ENCODE measurements at places on chromosomes 11 and 22.
A peak's percentile ranks its signal among the peaks of the same experiment; 100 is the strongest.

DNA sequence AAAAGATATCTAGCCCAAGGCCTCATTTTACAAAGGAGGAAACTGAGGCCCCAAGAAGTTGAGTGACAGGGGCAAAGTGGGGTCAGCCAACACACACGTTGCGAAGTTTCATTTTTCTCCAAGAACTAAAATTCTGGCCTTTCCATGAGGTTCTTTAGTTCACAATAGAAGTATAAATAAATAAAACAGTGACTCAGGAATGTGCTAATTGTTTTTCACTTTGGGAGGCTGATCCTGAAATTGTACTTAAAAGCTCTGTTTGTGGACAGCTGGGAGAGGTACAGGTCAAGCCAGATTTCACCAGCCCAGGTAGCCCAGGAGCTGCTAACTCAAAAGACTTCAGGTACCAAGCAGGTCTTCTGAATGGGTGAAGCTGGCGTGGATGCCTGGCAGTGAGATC is 105.2 kb downstream of the TRAF6 start:
- DNase-seq, result no peak

DNA sequence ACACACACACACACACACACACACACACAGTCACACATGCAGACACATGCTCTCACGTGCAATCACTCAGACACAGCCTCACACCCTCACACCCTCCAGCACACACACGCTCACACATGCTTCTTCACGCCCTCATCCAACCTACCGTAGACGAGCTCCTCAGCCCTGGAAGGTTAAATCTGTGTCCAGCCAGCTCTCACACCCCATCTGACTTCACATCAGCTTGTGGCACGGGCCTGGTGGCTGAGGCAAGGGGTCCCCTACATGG is 1.3 kb upstream of the SCUBE1 start:
- no peak for DNase-seq

DNA sequence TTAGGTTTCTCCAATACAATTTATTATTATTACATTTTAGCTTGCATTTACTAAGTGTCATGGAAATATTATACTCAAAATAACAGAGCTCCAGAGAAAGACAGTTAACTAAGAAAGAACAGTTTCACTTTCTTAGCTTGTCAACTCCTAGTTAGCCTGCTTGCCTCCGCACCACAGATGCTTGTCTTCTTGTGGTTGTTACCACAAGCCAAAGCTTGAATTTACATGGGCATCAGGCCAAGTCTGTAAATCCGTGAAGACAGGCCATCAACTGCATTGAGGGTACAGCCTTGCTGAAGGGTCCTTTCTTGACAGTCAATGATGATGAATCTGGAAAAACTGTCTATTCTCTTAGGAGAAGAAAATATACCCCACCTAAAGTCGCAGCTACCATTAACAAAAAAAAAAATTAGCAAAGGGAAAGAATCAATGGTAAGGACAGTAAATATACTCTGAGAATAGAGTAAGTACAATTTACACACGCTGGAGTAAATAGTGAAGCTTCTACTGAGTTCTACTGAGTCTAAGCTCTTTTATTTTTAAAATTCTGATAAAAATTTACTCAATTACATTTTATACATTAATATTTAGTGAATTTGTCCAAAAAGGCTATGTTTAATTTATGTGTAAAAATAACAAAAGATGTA is 15.6 kb upstream of the DENND5A start:
- peak; percentile 71 for DNase-seq

- DNase-seq, result no peak
These were observed 22.0 kb upstream of the CD44 start for GRCh38 chr11:35116762-35117640.
